ENCODE measurements at places on chromosomes 13 and 19.
A peak's percentile ranks its signal among the peaks of the same experiment; 100 is the strongest.

DNA sequence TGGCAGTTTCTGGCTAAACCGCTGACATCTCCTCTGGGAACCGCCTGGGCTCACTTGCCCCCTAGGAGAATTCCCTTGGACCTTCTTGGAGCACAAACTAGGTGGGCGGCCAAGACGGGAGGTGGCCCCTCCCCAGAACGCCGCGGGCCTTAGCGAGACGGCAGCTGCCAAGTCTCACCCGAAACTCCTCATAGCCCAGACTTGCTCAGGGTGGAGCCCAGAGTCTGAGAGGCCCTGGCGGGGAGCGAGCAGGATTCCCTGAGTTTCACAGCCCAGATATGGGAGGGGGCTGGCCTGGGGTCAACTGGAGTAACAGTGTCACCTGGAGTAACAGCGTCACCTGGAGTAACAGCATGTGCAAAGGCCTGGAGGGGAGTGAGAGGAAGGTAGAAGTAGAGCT, 10.1 kb downstream of the TINCR start:
- no peak for DNase-seq

DNA sequence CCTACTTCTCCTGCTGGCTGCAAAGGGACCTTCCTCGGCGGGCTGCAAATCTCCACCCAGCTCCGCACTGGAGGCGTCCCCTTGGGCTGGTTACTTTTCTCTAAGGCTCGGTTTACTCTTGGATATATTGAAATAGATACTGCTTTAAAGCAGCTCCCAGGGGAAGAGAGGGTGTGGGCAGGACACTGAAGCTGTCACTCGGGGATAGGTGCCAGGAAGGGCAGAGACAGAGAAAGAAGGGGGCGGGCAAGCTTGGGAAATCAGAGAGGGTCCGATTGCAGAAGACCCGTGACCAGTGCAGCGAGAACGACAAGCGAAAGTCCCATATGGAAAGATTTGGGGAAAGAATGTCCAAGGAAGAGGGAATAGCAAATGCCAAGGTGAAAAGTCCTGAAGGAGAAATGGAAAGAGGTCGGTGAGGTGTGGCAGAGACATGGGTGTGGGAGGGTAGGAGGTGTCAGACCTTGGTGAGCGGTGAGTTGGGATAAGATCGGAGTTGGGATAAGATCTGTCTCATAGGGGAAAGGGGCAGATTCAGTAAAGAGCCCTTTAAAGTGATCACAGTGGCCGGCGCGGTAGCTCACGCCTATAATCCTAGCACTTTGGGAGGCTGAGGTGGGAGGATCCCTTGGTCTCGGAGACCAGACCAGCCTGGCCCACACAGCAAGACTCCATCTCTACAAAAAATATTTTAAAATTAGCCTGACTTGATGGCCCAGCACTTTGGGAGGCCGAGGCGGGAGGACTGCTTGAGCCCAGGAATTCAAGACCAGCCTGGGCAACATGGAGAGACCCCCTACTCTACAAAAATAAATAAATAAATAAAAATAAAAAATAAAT, 618 bp downstream of the THSD8 start:
- DNase-seq, result no peak

DNA sequence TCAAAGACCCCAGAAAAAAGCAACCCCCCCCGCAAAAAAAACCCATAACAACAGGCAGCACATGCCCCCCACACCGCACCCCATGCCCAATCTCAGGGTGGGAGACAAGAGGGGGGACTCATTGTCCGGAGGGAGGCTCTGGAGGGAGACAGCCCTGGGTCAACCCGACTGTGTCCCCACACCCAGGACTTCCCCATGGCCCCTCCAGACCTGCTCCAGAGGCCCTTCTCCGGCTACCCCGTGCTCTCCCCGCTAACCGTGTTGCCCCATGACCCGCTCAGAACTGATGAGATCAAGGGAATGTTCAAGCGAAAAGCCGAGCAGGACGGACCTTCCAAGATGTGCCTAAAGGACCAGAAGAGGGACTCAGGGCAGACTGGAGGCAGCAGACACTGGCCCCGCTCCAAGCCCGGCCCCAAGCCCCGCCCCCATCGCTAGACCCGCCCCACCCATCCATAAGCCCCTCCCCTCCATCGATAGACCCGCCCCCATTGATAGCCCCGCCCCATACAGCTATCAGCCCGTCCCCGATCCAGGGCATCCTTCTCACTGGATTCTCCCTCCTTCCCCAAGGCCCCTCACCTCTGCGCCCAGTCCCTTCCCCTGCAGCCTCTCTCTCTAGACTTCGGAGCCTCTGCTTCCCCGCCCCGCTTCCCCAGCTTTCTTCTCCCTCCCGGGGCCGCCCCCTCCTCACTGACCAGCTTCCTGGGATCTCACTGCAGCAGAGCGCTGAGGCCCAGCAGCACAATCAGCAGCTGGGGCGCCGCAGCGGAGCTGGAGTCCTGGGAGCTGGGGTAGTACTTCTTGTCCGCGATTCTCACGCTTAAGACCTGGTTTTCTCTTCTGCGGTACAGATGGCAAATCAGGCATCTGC, 2.2 kb downstream of the BST2 start:
- DNase-seq, result no peak

DNA sequence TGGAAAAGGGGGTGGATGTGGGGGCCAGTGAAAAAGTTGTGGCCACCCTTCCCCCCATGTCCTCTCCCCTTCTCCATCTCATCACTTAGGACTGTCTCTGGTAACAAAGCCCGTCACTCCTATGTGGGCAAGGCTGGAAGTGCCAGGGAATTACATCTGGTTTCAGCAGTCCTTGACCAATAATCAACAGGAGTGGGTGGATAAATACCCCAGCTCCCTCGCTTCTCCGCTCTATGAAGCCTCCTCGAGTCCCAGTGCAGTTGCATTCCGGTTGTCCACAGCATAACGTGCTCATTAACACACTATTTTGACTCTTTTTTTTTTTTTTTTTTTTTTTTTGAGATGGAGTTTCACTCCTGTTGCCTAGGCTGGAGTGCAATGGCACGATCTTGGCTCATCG, 31.5 kb downstream of the MYO1F start:
- DNase-seq, result no peak

GRCh38 chr19:49067554-49067953, 2.9 kb upstream of the NTF4 start:
- DNase-seq, result no peak

GRCh38 chr13:106602178-106602577, 34.2 kb upstream of the ARGLU1 start:
- DNase-seq, result no peak

- DNase-seq, result no peak
Observed at GRCh38 chr13:113859311-113860050, 4.4 kb downstream of the GAS6 start.

DNA sequence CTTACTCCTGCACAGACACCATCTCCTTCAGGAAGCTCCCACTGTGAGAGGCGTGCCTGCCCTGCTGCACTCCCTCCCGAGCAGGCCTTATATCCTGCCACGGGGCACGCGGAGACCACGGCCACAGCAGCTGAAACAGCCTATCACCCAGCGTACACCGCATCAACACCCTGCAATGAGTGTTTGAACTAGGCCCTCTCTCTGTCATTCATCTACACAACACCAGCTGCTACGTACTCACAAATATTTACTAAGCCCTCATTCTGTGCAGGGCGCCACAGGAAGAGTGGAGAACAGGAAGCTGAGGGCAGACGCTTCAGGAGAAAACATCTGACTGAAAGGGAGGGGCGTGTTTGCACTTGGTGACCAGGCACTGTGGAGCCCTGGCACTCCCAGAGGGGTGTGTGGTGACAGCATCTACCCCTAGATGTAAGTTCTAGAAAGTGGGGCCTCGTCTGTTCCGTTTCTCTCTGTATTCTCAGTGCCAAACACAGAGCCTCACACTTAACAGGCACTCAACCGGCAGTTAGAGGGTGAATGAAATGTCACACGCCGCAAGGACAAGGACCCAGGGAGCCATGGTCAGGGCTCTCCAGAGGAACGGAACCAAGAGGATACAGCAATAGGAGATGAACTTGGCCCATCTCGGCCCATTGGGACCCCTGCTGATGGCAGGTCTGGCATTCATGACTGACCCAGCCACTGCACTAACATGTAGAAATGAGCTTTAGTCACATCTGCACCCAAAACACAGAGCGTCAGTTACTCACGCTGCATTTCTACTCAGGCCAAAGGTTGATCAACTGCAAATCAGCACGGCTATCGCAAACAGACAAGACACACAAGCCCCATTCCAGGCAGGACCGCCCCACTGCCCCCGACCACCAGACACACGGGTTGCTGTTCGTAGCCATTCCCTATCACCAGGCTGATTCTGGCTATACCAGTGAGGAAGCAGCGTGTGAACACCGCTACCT, 15.7 kb downstream of the RANBP3 start:
- DNase-seq, result peak; percentile 66

GRCh38 chr13:97559981-97560380, 126.0 kb downstream of the RAP2A start:
- DNase-seq, result no peak

GRCh38 chr19:42166316-42166715, 34.1 kb upstream of the POU2F2 start:
- no peak for DNase-seq

GRCh38 chr19:11656535-11656934, 59.3 kb downstream of the ZNF627 start:
- no peak for DNase-seq

- DNase-seq, result no peak
Observed at GRCh38 chr13:51645761-51646670, 61.8 kb downstream of the WDFY2 start.

- DNase-seq, result no peak
Observed at GRCh38 chr13:81171065-81171647, 830.2 kb upstream of the SPRY2 start.

DNA sequence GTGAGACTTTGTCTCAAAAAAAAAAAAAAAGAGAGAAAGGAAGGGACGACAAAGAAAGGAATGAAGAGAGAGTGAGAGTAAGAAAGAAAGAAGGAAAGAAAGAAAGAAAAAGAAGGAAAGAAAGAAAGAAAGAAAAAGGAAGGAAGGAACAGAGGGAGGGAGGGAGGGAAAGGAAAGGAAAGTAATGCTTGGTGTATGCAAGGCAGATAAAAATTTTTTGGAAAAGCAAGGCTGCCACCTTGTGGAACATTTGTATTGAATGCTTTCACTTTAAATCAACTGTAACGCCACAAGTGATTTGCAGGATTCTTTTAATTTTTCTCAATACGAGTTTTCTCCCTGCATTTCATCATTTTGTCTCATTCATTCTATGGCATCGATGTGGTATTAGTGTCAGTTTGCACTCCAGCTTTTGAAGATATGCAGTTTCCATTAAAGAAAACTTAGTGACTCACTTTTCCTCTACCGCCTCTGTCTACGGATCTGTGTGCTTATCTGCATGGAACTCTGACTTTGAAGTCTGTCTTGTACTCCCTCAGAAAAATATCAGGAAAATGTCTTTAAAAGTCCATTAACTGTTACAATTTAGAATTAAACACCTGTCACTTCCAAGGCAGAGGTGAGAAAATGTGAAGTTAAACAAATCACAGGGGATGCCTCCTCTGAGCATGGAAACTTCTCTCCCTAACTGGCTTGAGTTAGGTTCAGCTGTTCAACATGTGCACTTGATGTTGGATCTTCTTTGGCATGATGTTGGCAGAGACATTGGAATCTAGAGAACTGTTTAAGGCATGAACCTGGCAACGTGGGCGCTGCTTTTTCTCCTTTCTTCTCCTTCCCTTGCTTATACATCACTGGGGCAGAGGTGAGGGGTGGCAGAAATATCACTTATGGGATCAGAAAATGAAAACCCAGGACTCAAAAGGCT, 20.0 kb upstream of the ZDHHC20 start:
- DNase-seq, result peak; percentile 69

- no peak for DNase-seq
Observed at GRCh38 chr13:78215458-78216108, 297.0 kb upstream of the EDNRB start.

DNA sequence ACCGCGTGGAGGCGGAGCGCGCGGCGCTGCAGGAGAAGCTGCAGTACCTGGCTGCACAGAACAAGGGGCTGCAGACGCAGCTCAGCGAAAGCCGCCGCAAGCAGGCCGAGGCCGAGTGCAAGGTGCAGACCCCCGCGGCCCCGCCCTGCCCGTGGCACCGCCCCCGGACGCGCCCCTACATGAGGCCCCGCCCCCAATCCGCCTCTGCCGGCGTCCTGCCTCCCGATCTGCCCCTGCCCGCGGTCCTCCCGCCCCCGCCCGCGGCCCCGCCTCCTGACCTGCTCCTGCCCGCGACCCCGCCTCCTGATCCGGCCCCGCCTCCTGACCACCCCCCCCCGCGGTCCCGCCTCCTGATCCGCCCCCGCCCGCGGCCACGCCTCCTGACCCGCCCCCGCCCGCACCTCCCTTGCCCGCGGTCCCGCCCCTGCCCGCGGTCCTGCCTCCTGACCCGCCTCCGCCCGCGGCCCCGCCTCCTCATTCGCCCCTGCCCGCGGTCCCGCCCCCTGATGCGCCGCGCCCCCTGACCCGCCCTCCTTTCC, 11.7 kb downstream of the PRR36 start:
- peak; percentile 75 for DNase-seq

DNA sequence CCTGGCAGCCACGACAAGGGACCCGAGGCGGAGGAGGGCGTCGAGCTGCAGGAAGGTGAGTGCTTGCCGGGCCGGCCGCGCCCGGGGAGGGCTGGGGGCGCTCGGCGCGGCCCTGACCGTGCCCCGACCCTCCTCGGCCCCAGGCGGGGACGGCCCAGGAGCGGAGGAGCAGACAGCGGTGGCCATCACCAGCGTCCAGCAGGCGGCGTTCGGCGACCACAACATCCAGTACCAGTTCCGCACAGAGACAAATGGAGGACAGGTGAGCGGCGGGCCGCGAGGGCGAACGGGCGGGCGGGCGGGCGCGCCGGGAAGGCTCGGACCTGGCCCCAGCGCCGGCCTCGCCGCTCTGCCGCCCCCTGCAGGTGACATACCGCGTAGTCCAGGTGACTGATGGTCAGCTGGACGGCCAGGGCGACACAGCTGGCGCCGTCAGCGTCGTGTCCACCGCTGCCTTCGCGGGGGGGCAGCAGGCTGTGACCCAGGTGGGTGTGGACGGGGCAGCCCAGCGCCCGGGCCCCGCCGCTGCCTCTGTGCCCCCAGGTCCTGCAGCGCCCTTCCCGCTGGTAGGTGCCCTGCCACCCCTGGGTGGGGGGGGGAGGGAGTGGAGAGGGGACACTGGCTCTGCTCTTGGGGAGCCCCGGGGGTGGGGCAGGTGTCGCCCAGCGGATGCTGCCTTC, 816 bp downstream of the USF2 start:
- peak; percentile 87 for DNase-seq

DNA sequence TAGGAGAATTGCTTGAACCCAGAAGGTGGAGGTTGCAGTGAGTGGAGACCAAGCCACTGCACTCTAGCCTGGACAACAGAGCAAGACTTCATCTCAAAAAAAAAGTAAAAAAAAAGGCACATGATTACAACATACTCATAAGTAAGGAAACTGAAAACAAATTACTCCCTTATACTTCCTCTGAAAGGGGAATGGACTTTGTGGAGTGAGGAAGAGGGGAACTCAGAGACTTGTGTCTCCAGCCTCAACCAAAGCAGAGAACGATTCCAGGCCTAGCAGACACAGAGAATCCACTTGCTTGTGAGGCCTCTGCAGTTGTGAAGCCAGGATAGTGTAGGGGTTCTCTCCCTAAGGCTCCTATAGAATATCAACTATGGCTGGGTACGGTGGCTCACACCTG, 4.3 kb upstream of the LATS2 start:
- DNase-seq, result no peak

GRCh38 chr13:93462151-93462550, 235.5 kb downstream of the GPC6 start:
- no peak for DNase-seq

- peak; percentile 88 for DNase-seq
Observed at GRCh38 chr19:48419158-48419920, 25.9 kb downstream of the GRIN2D start.

- DNase-seq, result no peak
Observed at GRCh38 chr13:20121159-20121525, 39.7 kb downstream of the GJA3 start.

Data from natural killer cell treated with Interleukin-12 subunit alpha and Interleukin-12 subunit beta and Interleukin-15 and Interleukin-18, amount 100 ng/mL, for 72 hours (primary cell).